H54 (cell line): ENCODE measurements at places on chromosomes 16 and 17.

GRCh38 chr17:45780921-45781320 is 3.2 kb upstream of the CRHR1 start:
- no peak for DNase-seq

DNA sequence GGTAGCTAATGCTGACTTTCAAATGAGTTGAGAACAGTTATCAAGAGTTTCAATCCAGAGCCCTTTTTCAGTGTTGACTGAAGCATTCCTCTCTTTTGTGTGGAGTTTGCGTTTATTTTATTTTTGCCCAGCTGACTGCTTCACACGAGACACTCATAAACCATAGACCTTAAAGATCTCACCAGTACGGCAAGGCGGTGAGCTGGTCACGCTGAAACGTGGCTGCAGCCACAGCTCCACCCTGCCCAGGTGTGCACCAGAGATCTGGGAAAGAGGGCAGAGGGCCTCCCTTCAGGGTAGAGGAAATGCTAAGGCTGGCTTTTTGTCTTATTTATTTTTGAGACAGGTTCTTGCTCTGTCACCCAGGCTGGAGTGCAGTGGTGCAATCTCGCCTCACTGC is 112.2 kb downstream of the AATF start:
- DNase-seq: no peak

DNA sequence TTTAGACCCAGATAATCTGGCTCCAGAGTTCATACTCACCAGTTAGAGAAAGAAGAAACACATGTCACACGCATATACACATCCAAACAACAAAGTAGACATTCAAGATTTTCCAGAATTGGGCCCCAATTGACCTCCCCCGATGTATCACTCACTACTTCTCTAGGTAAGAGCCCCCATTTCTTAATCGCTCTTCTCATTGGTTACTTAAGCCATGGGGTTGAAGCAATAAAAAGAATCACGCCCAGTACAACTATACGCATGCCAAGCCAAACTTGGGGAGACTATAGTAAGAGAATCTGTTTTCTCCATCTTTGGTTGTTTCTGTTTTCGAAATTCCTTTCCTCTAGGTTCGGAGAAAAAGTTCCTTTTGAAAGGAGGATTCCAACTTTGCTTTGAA is 565 bp downstream of the DDX52 start:
- no peak for DNase-seq

DNA sequence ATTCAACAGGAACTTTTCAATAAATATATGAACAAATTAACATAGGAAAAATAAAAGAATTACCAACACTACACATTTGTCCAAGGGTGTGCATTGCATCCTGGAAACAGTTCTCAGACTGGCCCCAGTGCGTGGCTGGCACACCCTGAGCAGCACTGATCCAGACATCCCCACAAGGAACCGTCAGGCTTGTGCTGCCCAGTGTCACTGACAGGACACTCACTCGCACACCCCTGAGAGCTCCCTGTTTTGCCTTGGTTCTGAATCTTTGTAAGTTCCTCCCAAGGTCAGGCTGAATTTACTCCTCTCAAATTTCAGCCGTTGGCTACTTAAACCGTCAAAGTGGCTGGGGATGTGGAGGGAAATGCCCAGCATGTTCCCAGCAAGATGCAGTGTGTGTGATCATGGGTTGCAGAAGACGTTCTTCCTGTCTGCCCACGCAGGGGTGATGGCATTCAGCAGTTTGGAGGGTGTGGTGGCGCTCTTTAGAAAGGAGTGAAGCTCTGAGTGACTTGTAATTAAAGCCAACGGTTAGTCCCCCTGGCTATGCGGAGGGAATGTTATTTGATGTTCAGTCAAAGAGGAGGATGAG is 1.7 kb downstream of the MT2A start:
- no peak for DNase-seq

DNA sequence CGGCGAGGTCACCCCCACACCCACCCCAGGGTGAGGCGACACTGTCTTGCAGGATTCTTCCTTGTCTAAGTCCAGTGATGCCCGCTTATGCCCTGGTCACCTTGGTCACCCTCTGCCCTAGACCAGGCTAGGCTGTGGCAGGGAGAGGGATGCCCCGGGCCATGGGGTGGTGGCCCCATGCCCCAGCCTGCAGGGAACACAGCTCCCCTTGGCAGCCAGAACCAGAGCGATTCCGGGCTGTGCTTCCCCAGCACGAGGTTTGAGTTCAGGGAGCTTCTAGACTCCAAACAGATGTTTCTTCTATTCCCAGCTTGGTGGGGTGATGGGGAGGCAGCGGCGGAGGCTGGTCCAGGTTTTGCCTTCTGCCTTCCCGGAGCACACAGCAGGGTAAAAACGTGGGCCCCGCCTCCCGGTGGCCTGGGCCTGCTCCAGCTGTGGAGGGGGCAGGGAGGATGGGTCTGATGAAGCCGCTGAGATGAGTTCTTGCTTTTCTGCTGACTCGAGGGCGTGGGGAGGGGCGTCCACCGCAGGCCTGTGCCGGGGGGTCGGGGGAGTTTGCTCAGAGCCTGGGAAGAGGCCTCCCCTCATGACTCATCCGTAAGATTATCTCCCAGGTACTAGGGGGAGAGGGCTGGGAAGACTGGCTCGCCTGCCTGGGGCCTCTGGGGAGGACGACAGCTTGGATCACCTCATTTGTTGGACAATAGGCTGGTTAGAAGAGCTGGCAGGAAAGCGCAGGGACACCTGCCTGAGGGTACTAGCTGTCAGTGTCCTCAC is 15.4 kb downstream of the SMTNL2 start:
- no peak for DNase-seq

DNA sequence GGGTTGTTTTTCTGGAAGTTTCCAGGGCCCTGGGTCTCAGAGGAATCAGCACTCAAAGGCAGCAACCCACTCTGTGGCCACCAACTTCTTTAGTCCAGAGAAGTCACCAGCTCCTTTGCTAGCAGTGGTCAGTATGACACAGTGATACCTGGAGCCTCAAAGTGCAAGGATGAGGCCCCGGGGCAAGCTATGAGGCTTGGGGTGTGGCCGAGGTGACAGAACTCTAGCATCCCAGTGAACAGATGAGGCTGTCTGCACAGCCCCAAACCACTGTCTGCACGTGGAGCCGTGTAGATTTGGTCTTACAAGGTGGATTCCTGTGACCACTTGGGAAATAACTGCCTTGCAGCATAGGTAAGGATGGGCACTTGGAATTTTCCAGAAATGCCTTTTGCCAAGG is 24.9 kb downstream of the TEKT5 start:
- DNase-seq: no peak

DNA sequence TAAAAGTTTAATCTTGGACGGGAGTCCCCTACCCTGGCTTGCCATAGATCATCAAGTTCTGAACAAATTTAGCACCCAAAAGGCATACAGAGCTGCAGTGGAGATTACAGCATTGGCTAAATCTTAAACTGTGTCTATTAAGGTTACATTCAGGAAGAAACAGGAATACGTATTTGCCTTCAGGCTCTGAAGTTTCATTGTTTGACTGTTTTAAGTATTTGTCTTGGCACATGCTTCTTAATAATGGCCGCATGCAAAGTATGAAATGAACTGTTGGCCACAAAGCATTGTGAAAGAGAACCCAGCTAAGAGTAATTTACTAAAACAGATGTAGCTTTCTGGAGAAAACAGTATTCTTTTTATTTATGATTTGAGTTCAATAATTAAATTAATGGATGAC is 63.9 kb upstream of the CNEP1R1 start:
- no peak for DNase-seq

GRCh38 chr17:43945074-43945829 is 3.0 kb upstream of the PPY start:
- DNase-seq: no peak
